ENCODE measurements at places on chromosomes 7 and 10. TPM values are rescaled to one million over a fixed set of nuclear protein-coding genes. Genes with fewer than 3 reads are reported as not detected.

Gene SLC16A9
- total RNA-seq: 1.5 TPM

Gene ZNF727
- 3.4 TPM for total RNA-seq

Gene OR2A7
- total RNA-seq: 5.3 TPM

Gene RHOBTB1
- 16.3 TPM for total RNA-seq

Gene MUC12
- total RNA-seq: 0.44 TPM

Gene TSPAN33
- 2.3 TPM for total RNA-seq

Gene CRYGN
- total RNA-seq: not detected

Gene SLC39A12
- total RNA-seq: 0.31 TPM

Gene POU6F2
- 0.18 TPM for total RNA-seq

Gene CFAP70
- 3.2 TPM for total RNA-seq

Gene DOCK4
- 63.6 TPM for total RNA-seq

Gene NCF1
- total RNA-seq: 8.7 TPM

Gene MACROH2A2
- 13.9 TPM for total RNA-seq

Gene PILRA
- 52.3 TPM for total RNA-seq

Gene TUBB8
- 0.26 TPM for total RNA-seq

Gene SFTPA1
- total RNA-seq: 11,086 TPM

Gene ZRANB1
- 15.5 TPM for total RNA-seq

Gene TEX47
- not detected for total RNA-seq

Gene PRRT4
- 0.85 TPM for total RNA-seq

Gene EPO
- not detected for total RNA-seq

Gene GIMAP5
- 9.8 TPM for total RNA-seq

Gene DGKB
- total RNA-seq: not detected

Gene BLVRA
- 78.1 TPM for total RNA-seq

Gene PLEKHS1
- total RNA-seq: not detected

Gene COL28A1
- total RNA-seq: 2.3 TPM
